ENCODE measurements at places on chromosomes 5 and 9. TPM values are rescaled to one million over a fixed set of nuclear protein-coding genes. Genes with fewer than 3 reads are reported as not detected.

TNC gene
- 611 TPM for total RNA-seq

OR1Q1 gene
- total RNA-seq, result not detected

CFAP157 gene
- total RNA-seq, result not detected

FYB1 gene
- under 0.01 TPM for total RNA-seq

DNA sequence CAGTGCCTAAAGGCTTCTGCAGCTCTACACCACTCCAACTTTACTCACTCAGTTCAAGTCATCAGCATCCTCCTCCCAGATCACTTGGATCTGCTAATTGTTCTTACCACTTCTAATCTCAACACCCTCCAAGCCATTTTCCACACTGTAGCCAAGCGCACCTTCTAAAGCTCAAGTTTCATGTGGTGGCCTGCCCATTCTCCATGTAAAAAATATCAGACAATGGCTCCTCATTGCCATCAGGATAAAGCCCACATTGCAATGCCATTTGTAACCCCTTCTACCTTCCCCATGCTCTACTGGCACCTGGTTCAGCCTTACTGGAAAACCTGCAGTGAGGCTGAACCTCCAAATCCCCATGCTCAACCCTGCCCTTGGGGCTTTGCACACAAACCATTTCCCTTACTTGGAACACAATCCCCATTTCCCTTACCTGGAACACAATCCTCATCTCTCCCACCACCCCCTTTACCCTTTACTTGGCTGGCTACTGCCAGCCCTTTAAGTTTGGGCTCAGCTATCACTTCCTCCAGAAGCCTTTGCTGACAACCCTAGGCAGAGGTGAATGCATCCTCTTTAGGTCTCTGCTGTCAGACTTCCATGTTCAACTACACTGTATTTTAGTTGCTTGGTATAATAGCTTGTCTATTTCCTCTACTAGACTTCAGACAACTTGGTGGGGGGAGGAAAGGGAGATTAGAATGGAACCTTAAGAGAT is 220.0 kb downstream of the TSSK1B start:
- DNase-seq, result no peak
- H3K27ac ChIP-seq, result no peak overlapping the region
- no peaks in the 10 kb centered on the region for H3K27me3 ChIP-seq
- no peak overlapping the region for H3K4me3 ChIP-seq
- no peaks in the 10 kb centered on the region for H3K36me3 ChIP-seq

GRCh38 chr9:122287214-122287720 is 22.6 kb downstream of the MRRF start:
- no peak overlapping the region for H3K27ac ChIP-seq
- H3K27me3 ChIP-seq, result no peaks in the 10 kb centered on the region
- no peaks in the 10 kb centered on the region for H3K4me1 ChIP-seq
- H3K36me3 ChIP-seq, result peaks cover 46% of the 10 kb centered on the region
- no peak overlapping the region for H3K4me3 ChIP-seq

GRCh38 chr5:109454731-109455505 is 45.1 kb upstream of the PJA2 start:
- no peaks in the 10 kb centered on the region for H3K36me3 ChIP-seq
- peaks cover 23% of the 10 kb centered on the region for H3K4me1 ChIP-seq
- no peak overlapping the region for H3K4me3 ChIP-seq

Data from osteoblast (primary cell).